ENCODE measurements at places on chromosomes 6 and 20.
A peak's percentile ranks its signal among the peaks of the same experiment; 100 is the strongest.

DNA sequence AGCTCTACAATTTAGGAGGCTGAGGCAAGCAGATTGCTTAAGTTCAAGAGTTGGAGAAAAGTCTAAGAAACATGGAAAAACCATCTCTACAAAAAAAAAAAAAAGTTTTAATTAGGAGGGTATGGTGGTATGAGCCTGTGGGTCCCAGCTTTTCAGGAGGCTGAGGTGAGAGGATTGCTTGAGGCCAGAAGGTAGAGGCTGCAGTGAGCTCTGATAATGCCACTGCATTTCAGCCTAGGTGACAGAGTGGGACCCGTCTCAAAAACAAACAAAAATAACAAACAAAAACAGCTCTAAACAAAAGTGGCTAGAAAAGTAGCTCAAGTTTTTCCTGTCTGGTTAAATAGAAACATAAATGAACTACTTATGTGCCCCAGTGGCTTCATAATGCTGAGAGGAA is 2133.6 kb upstream of the DEFB115 start:
- no peak overlapping the region for H3K27ac ChIP-seq
- H3K27me3 ChIP-seq = no peaks in the 10 kb centered on the region
- no peaks in the 10 kb centered on the region for H3K4me1 ChIP-seq
- DNase-seq = no peak
- no peak overlapping the region for H3K4me3 ChIP-seq

DNA sequence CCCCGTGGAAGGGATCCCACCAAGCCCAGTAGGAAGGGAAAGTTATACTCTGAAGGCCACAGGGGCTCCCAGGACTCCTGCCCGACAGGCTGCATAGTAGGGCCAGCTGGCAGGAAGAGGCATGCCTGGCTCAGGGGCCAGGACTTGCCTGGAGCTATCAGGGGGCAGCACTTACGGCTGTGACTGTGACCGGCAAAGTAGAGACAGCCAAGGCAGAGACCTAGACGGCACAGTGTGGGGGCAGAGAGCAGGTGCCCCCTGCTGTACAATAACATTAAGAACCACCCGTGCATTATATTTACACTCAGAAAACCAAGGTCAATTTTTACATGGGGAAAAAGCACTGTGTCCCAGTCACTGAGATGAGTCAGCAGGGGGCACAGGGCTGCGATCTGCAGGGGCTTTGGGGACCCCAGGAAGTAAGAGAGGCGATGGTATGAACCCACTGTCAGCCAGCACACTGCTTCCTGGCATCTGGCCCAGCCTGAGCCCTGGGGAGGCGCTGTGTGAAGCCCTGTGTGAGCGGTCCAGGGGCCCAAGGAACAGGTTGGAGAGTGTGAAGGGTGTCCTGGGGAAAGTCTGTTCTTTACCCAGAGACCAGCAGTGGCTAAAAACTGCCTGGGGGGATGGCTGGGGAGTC is 9.9 kb downstream of the CCDC167 start:
- no peaks in the 10 kb centered on the region for H3K27me3 ChIP-seq
- no peak for DNase-seq
- H3K36me3 ChIP-seq = no peaks in the 10 kb centered on the region
- peaks cover 3% of the 10 kb centered on the region for H3K4me1 ChIP-seq

DNA sequence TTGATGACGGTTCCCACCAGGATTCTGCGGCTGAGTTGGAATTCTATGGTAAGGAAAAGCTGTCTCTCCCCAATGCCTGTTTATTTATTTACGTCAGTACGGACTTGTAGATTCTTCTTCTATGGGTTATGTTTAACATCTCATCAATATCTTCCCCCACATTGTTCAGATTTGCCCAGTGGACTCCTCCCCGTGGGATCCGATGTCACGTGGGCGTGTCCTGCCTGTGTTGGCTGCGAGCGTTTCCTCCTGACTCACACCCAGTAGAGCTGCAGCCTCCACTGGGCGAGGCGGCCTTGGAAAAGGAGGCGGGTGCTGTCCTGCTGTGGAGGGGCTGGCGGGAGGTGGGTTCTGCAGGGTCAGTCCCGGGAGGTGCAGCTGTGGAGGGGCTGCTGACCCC is 46.8 kb upstream of the SLCO4A1 start:
- no peaks in the 10 kb centered on the region for H3K27me3 ChIP-seq
- no peaks in the 10 kb centered on the region for H3K36me3 ChIP-seq
- no peak overlapping the region for H3K4me3 ChIP-seq
- H3K27ac ChIP-seq = no peak overlapping the region
- H3K4me1 ChIP-seq = no peaks in the 10 kb centered on the region
- DNase-seq = no peak

DNA sequence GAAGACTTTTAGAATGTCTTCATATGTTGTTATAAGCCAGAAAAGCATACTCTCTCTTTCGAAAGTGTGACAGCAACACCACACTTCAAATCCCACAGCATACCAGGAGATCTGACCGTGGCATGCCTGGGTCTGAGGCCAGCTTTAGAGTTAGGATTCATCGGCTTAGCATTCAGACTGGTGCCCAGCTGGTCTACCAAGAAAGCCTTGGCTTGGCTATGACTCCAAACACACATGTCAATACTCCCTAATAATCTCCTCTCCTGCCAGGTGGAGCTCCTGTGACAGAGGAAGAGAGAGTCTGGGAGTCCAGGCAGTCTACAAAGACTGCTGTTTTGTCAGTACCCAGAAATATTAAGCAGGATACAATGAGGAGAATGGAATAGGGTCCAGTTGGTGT is 77.1 kb upstream of the MAN1A1 start:
- DNase-seq = peak; percentile 48
- H3K36me3 ChIP-seq = no peaks in the 10 kb centered on the region
- no peaks in the 10 kb centered on the region for H3K4me1 ChIP-seq
- H3K4me3 ChIP-seq = no peak overlapping the region
- H3K27me3 ChIP-seq = no peaks in the 10 kb centered on the region

DNA sequence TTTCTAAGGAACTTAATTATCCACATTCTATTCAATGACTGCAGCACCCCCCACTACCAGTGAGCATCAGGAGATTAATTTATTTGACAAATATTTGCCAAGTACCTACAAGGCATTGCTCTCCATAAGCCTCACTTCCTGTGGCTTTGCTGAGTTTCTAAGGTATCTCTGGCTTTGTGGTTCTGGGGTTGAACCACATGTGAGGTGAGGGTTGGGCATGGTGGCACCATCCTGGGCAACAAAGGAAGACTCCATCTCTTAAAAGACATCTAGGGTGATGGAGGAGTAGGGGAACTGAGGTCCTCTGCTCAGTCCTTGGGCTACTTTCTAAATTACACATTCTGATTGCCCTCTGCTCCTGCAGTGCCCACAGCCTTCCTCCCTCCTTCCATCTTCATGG is 25.5 kb upstream of the WFDC2 start:
- H3K27ac ChIP-seq = peak overlapping the region; percentile 59
- no peak overlapping the region for H3K4me3 ChIP-seq
- H3K4me1 ChIP-seq = peaks cover 29% of the 10 kb centered on the region
- DNase-seq = no peak
- no peaks in the 10 kb centered on the region for H3K36me3 ChIP-seq
- no peaks in the 10 kb centered on the region for H3K27me3 ChIP-seq

DNA sequence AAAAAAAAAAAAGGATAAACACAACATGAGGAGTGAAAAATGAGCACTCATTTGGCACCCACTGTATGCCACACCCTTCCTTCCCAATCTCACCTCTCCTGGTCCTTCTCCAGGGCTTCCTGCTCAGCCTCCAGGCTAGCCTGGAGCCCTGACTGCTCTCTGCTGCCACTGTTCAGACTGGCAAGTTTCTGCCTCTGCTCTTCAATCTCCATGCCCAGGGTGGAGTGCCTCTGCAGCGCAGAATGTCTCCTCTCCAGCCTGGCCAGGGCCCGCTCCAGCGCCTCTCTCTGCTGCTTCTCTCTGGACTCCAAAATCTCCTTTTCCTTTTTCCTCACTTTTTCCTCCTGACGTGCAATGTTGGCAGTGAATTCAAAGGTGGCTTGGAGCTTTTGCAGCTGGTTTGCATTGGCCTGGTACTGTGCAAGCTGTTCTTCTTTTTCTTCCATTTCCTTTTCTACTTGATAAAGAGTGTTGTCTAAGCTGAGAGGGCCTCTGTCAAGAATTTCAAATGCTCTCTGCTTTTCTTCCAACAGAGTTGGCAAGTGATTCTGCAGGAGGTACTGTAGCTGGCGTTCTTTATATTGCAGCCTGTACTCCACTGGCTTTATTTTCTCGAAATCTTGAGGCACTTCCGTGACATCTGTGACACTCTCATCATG is 194.4 kb downstream of the KIF16B start:
- no peaks in the 10 kb centered on the region for H3K4me1 ChIP-seq
- peaks cover 8% of the 10 kb centered on the region for H3K36me3 ChIP-seq
- no peak for DNase-seq

GRCh38 chr6:106037060-106037459 is 49.1 kb upstream of the PRDM1 start:
- no peaks in the 10 kb centered on the region for H3K27me3 ChIP-seq
- no peak overlapping the region for H3K27ac ChIP-seq
- no peaks in the 10 kb centered on the region for H3K36me3 ChIP-seq
- H3K4me1 ChIP-seq = no peaks in the 10 kb centered on the region
- DNase-seq = no peak

DNA sequence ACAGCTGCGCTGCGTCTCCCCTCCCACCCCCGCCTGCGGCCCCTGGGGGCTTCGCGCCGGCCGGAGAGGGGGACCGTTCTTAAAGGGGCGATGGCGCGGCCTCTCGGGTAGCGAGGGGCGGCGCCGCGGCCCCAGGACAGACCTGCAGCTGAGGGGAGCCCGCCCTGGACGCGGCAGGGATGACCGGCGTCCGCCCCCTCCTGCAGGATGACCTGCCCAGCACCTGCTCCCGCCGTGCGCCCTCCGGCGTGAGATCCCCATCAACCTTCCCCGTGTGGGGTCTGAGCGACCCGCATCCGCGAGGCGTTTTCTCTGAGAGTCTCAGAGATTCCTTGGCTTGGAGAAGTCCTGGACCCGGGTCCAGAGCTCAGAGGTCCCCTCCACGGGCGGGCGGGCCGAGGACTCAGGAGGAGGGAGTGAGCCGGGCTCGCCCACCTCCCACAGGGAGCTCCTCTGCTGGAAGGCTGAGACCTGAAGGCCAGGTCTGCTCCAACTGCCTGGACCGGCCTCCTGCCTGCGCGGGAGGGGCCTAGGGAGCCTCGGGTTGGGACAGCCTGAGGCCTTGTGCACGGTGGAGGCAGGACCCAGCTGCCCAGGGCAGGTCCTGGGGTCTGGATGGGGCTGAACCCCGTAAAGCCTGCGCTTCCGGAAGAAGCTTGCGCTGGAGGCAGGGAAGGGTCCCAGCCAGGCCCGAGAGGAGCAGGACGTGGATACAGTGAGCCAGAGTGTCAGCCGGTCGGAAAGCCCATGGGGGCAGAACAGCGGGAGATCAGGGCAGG is 532 bp upstream of the NKAIN4 start:
- H3K27ac ChIP-seq = peak overlapping the region; percentile 14
- peak overlapping the region; percentile 21 for H3K4me3 ChIP-seq
- peaks cover 12% of the 10 kb centered on the region for H3K27me3 ChIP-seq
- peaks cover 15% of the 10 kb centered on the region for H3K4me1 ChIP-seq
- peaks cover 6% of the 10 kb centered on the region for H3K36me3 ChIP-seq

- H3K36me3 ChIP-seq = no peaks in the 10 kb centered on the region
- H3K27me3 ChIP-seq = no peaks in the 10 kb centered on the region
- no peak for DNase-seq
- H3K4me3 ChIP-seq = no peak overlapping the region
- H3K4me1 ChIP-seq = no peaks in the 10 kb centered on the region
- H3K27ac ChIP-seq = no peak overlapping the region
These were observed 140.3 kb downstream of the SMOC2 start for GRCh38 chr6:168581236-168581635.

DNA sequence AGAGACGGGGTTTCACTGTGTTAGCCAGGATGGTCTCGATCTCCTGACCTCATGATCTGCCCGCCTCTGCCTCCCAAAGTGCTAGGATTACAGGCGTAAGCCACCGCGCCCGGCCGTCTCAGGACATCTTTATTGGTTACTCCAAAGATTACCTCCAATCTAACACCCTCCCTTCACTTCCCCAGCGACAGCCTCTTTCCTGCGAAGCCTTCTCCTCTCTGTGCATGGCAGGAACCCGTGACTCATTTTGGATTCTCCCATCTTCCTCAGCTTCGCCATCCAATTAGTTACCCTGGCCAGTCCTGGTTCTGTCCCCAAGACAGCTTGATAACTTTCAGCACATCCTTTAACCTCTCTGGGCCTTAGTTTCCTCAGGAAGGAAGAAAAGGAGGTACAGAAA is 51.3 kb upstream of the TOX2 start:
- no peak overlapping the region for H3K27ac ChIP-seq
- H3K4me3 ChIP-seq = no peak overlapping the region
- H3K27me3 ChIP-seq = no peaks in the 10 kb centered on the region
- DNase-seq = no peak
- no peaks in the 10 kb centered on the region for H3K36me3 ChIP-seq

DNA sequence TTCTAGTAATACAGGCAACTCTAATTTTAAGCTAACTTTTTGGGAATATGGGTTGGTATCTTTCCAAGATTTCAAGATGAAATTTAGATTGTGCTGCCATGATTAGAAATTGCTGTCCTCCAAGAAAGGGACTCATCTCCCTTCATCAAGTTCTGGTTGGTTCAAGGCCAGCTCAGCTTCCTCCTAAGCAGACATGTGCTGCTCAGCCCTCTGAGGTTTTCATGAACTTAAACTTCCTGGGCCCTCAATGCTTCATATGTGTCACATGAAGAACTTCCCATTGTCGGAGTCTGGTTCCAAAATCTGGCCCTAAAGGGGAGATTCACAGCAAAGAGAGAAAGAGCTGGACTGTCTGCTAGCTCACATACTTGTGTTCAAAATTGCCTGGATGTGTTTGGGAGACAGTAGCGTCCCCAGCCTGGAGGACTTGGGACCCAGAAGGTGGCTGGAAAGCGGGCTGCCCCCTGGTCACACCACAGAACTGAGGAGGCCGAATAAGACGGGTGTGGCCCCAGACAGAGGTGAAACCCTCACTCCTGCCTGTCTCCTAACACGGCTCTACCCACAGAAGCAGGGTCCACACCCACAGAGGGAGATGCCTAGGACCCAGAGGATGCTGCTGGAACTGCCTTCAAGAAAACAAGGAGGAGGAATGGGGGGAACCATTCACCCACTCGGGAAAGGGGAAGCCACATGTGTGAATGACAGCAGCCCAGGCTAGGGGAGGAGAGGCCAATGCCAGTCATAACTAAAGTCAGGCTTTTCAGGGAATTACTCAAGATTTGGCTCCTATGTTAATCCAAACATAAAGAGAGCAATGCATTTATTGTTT is 54.3 kb upstream of the GPR31 start:
- no peak overlapping the region for H3K27ac ChIP-seq
- H3K27me3 ChIP-seq = no peaks in the 10 kb centered on the region
- H3K4me3 ChIP-seq = no peak overlapping the region
- no peaks in the 10 kb centered on the region for H3K36me3 ChIP-seq
- no peak for DNase-seq

DNA sequence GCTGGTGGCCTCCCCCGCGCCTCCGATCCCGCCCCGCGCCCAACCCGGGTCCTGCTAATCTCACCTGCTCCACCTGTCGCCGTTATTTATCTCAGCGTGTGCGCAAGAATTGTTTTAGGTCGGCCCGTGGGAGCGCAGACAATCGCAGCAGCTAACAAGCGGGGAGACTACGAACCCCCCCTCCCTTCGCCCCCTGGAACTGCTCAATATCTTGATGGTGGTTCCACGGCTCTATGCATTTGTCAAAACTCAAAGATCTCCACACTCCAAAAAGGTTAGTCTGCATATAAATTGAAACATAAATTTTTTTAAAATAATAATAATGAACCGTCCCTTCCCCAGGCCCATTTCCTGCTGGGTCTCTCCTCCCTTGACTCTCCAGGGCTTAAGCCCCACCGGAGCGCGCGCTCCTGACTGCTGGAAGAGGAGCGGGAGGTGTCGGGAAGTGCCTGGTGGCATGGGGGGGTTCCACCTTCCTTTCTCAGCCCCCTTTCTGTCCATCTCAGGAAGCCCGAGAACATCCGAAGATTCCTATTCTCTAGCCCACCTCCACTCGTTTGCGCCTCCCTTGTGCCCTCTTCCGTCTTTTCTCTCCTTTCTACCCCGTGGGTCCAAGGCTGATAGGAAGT is 1.6 kb upstream of the MDGA1 start:
- H3K4me1 ChIP-seq = peaks cover 8% of the 10 kb centered on the region
- H3K27ac ChIP-seq = no peak overlapping the region
- H3K36me3 ChIP-seq = no peaks in the 10 kb centered on the region
- H3K27me3 ChIP-seq = peaks cover 67% of the 10 kb centered on the region
- no peak for DNase-seq

Measured in trophoblast cell (in vitro differentiated cells and primary cell).